ENCODE measurements at places on chromosomes 1 and 21. TPM values are rescaled to one million over a fixed set of nuclear protein-coding genes. Genes with fewer than 3 reads are reported as not detected.

DNA sequence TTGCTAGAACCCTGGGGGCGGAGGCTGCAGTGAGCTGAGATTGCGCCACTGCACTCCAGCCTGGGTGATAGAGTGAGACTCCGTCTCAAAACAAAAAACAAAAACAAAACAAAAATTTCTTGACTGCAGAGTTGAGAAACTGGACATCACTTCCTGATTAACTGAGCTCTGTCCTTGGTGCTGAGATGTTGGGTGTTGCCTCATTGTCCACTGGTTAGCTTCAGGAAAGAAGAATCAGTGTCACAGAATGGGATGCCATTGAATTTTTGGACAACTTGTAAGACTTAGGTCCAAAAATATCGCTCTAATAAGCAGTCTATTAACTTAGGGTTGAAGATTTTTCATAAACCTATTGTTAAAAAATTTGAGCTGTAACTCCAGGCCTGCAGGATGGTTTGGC, 23.8 kb upstream of the KCNA10 start:
- no peak for DNase-seq

- no peak for DNase-seq
These were observed 32.1 kb upstream of the LRIG2 start for GRCh38 chr1:113040718-113041412.

Gene SELENBP1
- 28.3 TPM for total RNA-seq

GRCh38 chr1:236853921-236854604, 59.0 kb downstream of the MTR start:
- no peak for DNase-seq

- no peak for DNase-seq
These were observed 290.0 kb upstream of the RUNX1 start for GRCh38 chr21:35338881-35339632.

DNA sequence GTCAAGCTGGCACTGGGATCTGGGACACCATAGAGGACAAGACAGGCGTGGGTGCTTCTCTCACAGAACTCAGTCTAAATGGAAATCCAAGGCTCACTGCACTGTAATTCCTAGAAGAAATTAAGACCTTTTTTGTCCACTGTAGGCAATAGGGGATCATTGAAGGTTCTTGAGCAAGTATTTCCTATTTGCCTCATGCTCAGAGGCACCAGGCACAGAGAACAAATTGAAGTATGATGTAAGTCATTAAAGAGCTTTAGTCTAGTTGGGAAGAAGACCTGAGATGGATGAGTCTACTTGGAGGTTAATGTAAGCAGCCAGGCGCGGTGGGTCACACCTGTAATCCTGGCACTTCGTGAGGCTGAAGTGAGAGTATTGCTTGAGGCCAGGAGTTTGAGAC, 34.6 kb downstream of the EIF2D start:
- no peak for DNase-seq

DNA sequence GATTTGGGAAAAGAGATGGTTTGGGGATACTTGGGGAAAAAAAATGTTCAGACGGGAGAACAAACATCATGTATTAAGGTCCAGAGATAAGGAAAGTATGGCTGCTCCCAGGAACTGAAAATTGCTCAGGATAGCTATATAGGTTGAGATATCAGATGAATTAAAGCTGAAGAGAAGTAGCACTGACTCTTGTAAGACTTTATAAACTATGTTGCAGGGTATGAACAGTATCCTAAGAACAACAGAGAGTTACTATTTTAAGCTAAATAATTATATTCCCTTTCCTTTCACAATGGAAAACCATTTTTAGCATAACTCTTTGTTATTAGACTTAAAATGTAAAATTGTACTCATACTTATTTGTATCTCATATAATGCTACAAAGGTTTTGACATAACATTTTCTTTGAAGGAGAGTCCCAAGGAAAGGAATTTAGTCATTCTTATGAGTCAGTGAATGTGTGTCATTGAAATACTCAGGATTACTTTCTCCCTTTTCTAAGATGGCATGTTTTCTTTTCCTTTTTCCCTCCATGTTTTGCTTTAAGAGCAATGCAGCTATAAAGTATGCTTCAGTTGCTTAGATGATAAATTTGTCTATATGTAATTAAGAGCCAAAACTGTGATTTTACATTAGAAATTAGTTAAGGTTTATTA, 139.4 kb upstream of the KIAA1614 start:
- DNase-seq = peak; percentile 36

All from osteoblast (primary cell).